ENCODE measurements at places on chromosomes 5 and 9.

DNA sequence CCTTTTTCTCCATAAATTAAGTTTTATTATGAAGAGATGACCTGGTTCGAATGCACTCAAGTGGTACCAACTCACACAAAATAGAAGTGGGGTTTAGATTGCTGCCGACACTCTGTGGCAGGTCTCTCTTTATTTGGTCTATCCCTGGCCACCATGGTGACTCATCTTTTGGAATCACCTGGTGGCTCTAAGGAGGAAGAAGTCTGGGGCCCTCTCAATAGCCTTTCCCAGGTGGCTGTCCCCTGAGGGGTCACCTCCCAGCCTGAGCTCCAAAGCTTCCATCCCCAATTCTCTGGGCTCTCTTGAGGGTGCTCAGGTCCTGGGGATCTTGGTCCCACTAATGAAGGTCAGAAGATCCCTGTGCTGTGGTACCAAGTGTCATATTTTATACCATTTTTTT lies 136.8 kb downstream of the MVB12B start:
- no peak for DNase-seq

DNA sequence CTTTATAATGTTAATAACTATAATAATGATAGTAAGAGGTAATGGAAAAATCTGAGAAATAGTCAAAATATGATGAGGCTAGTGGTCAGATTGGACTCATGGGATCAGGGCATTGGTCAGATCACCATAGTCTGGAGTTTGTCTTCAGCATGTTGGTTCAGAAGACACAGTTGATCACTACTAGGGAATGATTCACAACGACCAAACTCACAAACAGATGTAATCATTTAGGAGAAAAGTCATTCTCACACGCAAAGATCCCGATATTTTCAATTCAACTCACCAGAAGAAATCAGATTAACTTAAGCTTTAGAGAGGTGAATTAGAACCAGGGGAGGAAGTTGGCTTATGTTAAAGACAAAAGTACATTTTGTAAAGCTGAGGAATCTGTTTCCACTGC lies 131.8 kb downstream of the LURAP1L start:
- DNase-seq, result no peak

- no peak for DNase-seq
Observed at GRCh38 chr9:69945671-69946141, 97.9 kb upstream of the MAMDC2 start.

DNA sequence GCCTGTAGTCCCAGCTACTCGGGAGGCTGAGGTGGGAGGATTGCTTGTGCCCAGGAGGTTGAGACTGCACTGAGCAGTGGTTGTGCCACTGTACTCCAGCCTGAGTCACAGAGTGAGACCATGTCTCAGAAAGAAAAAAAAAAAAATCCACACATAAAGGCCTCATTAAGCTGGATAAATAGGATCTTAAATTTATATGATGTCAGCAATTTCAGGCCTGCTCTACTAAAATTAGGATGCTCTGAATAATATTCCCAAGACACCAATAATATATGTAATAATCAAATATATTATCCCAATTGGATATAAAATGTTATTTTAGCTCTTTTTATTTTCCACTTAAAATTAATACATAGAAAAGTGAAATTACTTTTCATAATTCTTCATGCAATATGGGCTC lies 43.6 kb downstream of the NLN start:
- DNase-seq, result no peak

DNA sequence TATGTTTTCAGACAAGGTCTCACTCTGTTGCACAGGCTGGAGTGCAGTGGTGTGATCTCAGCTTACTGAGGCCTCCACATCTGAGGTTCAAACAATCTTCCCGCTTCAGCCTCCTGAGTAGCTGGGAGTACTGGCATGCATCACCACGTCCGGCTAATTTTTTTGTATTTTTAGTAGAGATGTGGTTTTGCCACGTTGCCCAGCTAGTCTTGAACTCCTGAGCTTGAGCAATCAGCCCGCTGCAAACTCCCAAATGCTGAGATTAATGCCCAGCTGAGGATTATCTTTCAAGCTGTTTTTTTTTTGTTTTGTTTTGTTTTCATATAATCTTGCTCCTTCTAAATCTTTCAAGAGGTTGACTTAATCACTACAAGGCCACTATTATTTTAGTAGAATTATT lies 47.3 kb upstream of the SLC28A3 start:
- DNase-seq, result no peak

DNA sequence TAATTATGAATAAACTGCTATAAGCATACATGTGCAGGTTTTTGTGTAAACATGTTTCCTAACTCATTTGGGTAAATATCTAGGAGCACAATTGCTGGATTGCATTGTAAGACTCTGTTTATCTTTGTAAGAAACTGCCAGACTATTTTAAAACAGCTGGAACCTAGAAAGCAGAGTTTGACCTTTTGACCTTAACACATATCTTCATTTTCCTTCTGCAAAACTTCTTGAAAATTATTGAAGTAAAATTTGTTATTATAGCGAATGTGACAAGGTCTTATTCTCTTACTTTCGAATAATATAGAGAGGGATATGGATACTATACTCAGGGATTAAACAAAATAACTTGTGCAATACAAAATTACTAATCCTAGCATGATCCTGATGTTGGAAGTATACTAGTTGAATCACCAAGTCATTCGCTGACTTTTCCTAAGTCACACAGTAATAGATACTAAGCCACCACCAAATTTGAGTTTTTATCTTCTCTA lies 3.2 kb upstream of the ANXA1 start:
- DNase-seq, result no peak

DNA sequence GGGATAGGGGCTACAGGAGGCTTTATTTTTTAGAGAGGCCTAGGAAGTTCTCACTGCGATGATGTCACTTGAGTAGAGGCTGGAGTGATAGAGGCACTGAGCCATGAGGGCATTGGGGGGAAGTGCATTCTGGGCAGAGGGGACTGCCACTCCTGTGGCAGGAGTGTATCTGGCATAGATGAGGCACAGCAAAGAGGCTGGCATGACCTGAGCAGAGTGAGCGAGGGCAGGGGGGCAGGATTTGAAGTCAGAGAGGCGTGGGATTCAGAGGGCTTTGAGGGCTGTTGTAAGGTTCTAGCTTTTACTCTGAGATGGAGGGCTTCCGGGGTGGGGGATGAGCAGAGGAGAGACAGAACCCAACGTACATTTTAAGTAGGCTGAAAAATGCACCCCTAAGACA lies 91.9 kb upstream of the SH3PXD2B start:
- no peak for DNase-seq

GRCh38 chr9:35664531-35665470 lies at the start of gene ARHGEF39:
Gene ARHGEF39 (minus strand): TSS chr9:35665195. CDS start chr9:35665169, 26 bp downstream.
- peak; percentile 62 for DNase-seq

GRCh38 chr5:76744632-76745031 lies 28.7 kb downstream of the F2R start:
- no peak for DNase-seq

- DNase-seq, result no peak
Observed at GRCh38 chr9:37029304-37029775, 4.7 kb downstream of the PAX5 start.

DNA sequence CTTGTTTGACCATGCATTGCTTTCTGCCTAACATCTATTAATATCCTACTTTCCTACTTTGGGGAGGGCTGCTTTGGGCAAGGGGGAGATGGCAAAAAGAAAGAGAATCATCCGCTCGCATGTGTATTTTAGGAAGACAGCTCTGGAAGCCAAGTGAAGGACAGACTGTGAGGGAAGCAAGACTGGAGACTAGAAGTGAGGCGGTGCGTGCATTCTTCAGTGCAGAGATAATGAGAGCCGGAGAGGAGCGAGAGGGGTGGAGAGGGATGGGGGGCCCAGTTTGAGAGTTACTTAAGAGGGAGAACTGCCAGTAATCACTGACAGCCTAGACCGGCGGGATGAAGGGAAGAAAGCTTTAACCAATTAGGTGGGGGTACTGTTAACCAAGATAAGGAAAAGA lies 151.7 kb upstream of the RAPGEF1 start:
- DNase-seq, result no peak

DNA sequence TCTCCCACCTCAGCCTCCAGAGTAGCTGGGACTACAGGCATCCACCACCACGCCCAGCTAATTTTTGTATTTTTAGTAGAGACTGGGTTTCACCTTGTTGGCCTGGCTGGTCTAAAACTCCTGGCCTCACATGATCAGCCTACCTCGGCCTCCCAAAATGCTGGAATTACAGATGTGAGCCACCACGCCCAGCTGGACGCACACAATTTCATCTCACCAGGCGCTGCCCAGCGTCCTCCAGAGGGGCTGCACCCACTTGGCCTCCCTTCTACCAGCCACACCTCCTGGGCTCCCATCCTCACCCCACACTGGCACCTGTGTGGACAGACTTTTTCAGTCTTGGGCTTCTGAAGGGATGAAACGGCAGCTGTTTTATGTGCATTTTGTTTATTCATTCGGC lies 3.8 kb upstream of the EXOC3 start:
- no peak for DNase-seq

DNA sequence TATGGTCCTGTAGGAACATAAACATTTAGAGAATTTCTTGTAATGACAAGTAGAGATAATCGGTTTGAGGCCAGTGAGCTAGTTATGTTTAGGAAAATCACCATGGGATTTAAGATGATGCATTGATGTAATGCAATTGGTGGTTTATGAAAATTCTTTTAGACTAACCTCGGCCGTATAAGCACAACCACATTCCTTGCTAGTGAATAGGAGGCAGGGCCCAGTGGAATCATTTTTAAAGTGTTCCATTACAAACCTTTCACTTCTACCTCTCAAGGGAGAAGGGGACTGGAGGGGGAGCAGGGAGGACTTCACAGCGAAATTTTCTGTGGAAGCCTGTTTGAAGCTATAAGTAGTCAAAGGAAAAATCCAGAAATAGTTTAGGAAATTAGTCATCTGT lies 71.8 kb upstream of the NFIL3 start:
- DNase-seq, result no peak

- no peak for DNase-seq
Observed at GRCh38 chr9:127492616-127493015, 41.3 kb downstream of the LRSAM1 start.

DNA sequence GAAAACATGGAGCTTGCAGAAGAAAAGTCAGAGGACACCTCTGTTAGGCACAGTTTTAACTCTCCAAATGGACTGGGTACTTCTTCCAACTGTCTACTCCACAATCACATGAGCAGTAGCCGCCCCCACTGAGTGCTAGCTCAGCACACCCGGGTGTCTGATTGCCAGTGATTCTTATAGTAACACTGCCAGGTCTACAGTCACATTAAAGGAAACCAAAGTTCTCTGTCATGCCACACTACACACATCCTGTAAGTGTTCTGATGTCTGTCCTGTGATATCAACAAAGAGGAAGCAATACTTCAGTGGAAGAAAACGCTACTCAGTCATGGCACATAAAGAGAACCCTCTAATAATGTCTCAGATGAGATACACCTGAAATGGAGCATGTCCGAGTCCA lies at the start of gene HAVCR2:
Gene HAVCR2 (minus strand): TSS at position 69 of the 400 bp plus-strand sequence. CDS start 61 bp downstream, at position 8.
- DNase-seq, result peak; percentile 26

GRCh38 chr5:107329850-107330249 lies 340.9 kb downstream of the EFNA5 start:
- DNase-seq, result no peak

DNA sequence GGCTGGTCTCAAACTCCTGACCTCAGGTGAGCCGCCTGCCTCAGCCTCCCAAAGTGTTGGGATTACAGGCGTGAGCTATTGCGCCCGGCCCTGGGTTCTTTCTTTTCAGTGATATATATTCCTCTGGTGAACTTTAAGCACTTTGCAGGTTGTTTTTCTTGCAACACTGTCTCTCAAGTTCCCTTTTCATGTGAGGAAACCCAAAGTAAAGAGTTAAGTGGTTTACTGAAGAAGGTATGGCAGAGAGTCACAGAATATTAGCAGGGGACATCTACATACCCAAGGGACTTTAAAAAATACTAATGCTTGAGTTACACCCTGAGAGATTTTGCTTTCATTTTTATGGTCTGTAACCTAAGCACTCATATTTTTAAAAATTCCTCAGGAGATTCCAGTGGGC lies 6.7 kb upstream of the GAPT start:
- no peak for DNase-seq

DNA sequence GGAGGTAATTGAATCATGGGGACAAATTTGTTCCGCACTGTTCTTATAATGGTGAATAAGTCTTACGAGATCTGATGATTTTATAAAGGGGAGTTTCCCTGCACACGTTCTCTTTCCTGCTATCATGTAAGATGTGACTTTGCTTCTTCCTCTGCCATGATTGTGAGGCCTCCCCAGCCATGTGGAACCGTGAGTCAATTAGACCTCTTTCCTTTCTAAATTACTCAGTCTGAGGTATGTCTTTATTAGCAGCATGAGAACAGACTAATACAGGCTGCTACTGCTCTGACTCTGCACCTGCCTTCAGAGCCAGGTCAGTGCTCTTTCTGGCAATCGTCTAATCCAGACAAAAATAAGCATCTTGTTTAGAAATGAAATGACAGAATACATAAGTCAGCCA lies 479.2 kb upstream of the TUSC1 start:
- no peak for DNase-seq

- no peak for DNase-seq
Observed at GRCh38 chr9:130064621-130065020, 10.9 kb downstream of the GPR107 start.

DNA sequence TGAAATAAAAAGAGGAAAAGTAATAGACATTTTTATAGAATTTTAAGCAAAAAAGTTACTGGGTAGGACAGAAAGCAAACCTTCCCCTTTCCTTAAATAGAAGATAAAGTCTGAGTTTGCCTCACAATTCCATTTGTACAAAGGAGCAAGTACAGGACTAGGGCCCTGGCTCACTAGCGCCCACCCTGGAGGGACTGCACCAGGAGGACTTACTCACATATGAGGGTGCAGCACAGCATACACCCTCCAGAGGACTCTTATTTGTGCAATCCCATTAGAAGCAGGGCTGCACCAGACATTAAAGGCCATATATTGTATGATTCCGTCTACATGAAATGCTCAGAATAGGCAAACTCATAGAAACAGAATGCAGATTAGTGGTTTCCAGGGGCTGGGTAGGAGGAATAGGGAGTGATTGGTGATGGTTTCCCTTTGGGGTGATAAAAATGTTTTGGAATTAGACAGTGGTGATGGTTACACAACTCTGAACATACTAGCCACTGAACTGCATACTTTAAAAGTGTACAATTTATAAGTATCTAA lies 4.5 kb downstream of the REEP5 start:
- DNase-seq, result no peak

DNA sequence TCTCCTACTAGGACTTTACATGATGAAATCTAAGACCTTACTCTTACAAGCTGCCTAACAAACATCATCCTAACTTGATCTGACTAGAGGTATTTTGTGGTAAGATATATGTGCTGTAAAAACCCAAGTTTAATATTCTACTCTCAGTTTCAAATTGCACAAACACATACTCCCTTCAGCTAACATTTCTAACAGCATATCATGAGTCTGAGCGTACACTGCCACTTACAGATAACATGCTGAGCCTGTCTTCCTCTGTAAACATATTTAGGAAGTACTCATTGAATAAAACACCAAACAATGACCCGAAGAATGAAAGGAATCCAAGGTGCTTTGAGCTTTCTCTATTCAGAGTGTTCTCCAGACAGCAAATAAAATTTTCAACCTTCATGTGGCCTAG lies 7.9 kb upstream of the ESM1 start:
- DNase-seq, result no peak

GRCh38 chr5:149413477-149414210 lies 34.6 kb upstream of the IL17B start:
- no peak for DNase-seq

All from T-cell (primary cell).